ENCODE measurements at places on chromosomes 7 and 10. TPM values are rescaled to one million over a fixed set of nuclear protein-coding genes. Genes with fewer than 3 reads are reported as not detected.

- no peak overlapping the region for H3K4me3 ChIP-seq
- no peaks in the 10 kb centered on the region for H3K27me3 ChIP-seq
- DNase-seq = no peak
- no peak overlapping the region for H3K27ac ChIP-seq
- no peaks in the 10 kb centered on the region for H3K36me3 ChIP-seq
Observed at GRCh38 chr10:26650406-26650805, 47.1 kb upstream of the PDSS1 start.

DNA sequence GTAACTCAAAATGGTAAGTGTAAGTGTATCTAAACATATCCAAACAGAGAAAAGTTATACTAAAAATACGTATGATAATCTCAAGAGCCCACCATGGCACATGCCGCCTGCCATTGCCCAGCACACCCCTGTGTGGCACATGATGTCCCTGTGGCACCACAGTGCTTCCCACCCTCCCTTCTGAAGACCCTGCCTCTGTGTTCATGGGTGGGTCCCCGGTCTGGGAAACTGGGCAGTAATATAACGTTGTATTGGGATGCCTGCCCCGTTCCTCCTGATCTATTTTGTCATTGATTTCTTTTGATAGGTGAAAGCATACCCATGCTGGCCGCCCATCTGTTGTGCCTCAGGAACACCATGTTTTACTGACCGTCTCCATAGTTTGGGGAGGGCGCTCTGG is 296.8 kb upstream of the SHH start:
- no peak overlapping the region for H3K27ac ChIP-seq
- no peak for DNase-seq
- H3K4me1 ChIP-seq = no peaks in the 10 kb centered on the region
- no peak overlapping the region for H3K4me3 ChIP-seq

DNA sequence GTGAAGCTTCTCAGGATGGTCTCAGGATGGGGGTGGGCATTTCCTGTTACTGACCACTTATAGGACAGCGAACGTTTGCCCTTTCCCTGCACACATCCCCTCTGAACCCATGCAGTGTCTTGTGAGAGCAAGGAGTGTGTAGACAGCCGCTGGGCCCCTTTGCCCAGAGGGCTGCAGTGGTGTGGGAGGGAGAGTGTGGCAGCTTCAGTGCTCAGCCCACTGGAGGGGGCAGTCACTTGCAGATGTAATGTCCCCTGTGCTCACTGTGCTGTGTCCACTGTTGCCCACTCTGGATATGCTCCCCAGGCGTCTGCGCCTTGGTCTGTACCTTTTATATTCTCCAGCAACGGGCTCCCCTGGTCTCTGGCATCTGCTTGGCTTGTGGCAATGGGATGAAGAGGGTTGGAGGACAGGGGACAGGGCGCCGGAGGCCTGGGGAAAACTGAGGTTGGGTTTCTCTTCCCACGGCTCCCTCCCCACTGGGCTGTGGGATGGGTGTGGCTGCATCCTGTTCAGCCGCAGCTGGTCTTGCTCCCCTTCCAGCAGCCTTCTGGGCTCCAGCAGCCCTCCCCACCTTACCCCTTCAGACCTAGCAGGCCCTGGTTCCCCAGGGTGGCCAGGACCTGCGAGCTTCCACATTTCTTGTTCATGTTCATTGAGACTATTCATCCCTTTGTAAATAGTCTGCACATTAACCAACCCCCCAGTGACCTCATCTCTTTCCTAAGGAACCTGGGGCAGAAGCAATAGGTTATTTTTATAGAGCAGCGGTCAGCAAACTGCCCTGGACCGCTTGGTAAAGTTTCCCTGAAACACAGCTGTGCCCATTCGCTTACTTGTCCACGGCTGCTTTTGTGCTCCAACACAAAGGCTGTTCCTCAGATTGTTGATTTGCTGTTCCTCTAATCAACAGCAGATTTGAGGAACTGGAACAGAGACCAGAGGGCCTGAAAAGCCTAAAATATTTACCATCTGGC is 6.1 kb downstream of the ZNF789 start:
- no peak overlapping the region for H3K4me3 ChIP-seq
- H3K36me3 ChIP-seq = peaks cover 34% of the 10 kb centered on the region
- no peak for DNase-seq
- peaks cover 35% of the 10 kb centered on the region for H3K4me1 ChIP-seq

DNA sequence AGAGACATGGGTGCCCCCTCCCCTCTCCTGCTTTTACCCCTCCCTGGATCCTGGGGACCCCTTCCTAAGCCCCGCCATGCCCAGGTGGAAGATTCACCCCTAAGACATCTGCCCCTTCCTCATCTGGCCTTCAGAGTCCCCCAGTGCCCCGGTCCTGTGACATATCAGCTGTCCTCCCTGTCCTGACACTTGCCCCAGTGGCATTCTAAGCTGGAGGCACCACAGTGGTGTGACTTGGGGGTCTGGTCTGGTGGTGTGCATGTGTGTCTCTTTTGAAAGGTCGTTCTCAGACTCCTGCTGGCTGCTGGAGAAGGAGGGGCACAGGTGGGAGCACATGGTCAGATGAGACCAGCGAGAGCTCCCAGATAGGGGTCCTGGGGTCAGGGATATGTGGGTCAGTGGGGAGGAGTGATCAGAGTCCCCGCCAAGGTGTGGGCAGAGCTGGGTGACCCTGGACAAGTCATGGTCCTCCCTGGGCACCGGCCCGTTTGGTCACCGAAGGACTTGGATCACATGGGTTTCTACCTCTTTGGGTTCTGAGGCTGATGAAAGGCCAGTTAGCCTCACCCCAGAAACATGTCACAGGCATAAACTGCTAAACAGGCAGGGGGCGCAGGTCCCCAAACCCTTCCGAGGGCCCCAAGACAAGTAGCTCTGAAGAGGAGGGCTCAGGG is 645 bp upstream of the TFR2 start:
- no peaks in the 10 kb centered on the region for H3K4me1 ChIP-seq
- no peak for DNase-seq
- H3K4me3 ChIP-seq = no peak overlapping the region
- no peaks in the 10 kb centered on the region for H3K27me3 ChIP-seq
- no peak overlapping the region for H3K27ac ChIP-seq

DNA sequence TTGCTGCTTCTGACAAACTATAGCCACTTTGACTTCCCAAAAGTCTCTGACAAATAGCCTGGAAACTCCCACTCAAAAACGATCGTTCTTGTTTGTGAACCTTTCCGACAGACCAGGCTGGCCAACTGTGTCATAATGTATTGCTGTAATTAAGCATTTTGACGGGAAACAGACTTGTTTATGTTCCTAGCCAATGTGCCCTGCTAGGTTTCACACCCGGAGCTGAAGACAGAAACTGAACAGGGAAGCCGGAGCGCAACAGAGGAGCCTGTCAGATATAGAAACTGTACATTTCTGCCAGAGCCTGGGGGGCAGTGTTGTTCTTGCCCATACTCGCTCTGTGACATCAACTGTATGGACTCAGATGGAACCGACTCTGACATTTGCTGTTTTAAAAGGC is 55.3 kb upstream of the C7orf33 start:
- H3K27ac ChIP-seq = no peak overlapping the region
- H3K4me3 ChIP-seq = peak overlapping the region; percentile 60
- H3K4me1 ChIP-seq = peaks cover 6% of the 10 kb centered on the region
- peaks cover 22% of the 10 kb centered on the region for H3K27me3 ChIP-seq
- H3K36me3 ChIP-seq = no peaks in the 10 kb centered on the region

- no peak overlapping the region for H3K4me3 ChIP-seq
- DNase-seq = no peak
- H3K27me3 ChIP-seq = peaks cover under 1% of the 10 kb centered on the region
- H3K27ac ChIP-seq = no peak overlapping the region
Observed at GRCh38 chr7:30694774-30695721, 12.8 kb upstream of the CRHR2 start.

DNA sequence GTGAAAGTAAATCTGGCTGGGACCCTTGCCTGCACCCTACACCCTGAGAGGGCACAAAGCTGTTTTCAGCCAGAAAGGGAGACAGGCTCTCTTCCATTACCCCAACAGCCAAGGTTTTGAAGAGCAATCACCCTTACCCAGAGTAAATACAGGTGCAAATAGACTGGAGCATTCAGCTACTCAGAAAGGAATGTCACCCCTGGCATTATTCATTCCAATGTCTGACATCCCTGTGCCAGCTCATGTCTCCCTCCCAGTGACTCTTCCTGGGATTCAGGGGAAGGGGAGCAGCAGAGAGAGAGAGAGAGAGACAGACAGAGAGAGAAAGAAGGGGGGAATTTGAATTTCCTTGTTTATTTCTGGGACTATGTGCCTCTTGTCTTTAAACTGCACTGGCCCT is 611.8 kb downstream of the SORCS3 start:
- no peak overlapping the region for H3K27ac ChIP-seq
- no peaks in the 10 kb centered on the region for H3K27me3 ChIP-seq
- no peaks in the 10 kb centered on the region for H3K36me3 ChIP-seq
- H3K4me1 ChIP-seq = no peaks in the 10 kb centered on the region

DNA sequence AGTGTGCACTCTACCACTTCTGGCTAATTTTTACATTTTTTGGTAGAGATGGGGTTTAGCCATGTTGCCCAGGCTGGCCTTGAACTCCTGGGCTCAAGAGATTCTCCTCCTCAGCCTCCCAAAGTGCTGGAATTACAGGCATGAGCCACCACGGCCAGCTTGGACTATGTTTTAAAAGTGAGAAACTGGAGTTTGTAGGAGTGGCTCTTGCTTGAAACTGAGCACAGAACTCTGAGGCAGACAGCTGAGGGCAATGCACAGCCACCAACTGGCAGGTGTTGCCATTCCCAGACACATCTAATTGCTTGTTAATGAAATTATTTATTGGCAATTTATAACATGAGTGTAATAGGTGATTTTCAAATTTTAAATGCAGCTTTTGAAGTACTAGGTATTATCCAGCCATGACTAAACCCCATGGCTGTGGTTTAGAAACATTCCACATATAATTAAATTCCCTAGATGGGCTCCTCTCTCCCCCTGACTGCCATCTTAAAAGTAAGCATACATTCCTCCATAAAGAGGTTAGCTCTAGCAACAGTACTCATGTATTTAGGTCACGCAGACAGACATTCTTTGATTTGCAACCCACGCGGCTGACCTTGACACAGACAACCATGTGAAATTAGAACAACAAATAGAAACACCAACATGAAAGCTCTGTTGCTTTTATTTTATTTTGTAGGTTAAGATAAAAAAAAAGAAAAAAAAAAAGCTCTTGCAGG is 19.8 kb downstream of the PANK1 start:
- no peaks in the 10 kb centered on the region for H3K4me1 ChIP-seq
- no peaks in the 10 kb centered on the region for H3K27me3 ChIP-seq
- H3K4me3 ChIP-seq = no peak overlapping the region
- no peak overlapping the region for H3K27ac ChIP-seq
- H3K36me3 ChIP-seq = no peaks in the 10 kb centered on the region

DNA sequence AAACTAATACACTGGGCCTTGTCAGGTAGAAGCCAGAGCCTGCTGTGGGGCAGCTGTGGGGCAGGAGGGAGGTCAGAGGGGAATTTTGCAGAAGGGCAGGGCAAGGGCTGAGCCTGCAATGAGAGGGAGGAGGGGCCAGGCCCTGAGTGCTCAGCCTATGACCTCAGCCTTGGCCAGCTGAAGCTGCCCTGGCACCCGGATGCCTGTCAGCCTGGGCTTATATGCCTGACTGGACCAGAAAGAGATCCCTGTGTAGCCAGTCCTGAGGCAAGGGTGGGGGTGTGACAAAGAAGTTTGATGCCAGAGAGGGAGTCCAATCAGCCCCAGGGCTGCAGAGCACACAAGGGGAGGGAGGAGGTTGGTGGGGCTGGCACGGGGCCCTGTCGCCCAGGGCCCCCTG is 22.3 kb upstream of the PRRT4 start:
- H3K4me1 ChIP-seq = no peaks in the 10 kb centered on the region
- no peak overlapping the region for H3K4me3 ChIP-seq
- H3K27me3 ChIP-seq = no peaks in the 10 kb centered on the region
- H3K27ac ChIP-seq = no peak overlapping the region

- peaks cover 4% of the 10 kb centered on the region for H3K27me3 ChIP-seq
- no peak overlapping the region for H3K27ac ChIP-seq
- no peaks in the 10 kb centered on the region for H3K36me3 ChIP-seq
- peak; percentile 75 for DNase-seq
Observed at GRCh38 chr10:26890956-26891355, 30.2 kb upstream of the ABI1 start.

- H3K4me3 ChIP-seq = no peak overlapping the region
- DNase-seq = peak; percentile 51
- H3K27me3 ChIP-seq = peaks cover 2% of the 10 kb centered on the region
- H3K4me1 ChIP-seq = no peaks in the 10 kb centered on the region
- H3K36me3 ChIP-seq = no peaks in the 10 kb centered on the region
Observed at GRCh38 chr7:88546808-88547207, 212.7 kb upstream of the ZNF804B start.

DNA sequence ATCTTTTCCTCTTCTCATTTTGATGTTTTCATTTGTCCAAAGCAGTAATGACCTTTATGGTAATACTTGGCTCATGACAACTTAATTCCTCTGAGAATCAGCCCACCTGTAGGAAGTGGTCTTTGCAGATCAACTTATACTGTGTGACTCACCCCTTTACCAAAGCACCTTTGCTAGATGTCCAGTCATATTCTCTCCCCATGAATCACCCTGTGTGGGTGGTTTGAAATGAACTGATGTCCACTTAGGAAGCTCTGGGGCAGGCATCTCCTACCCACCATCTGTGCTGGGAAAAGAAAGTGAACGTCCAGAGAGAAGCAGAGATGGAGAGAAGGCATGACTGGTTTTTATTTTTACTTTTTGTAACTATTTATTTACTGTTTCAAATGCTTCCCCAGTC is 410.3 kb downstream of the KIF20B start:
- H3K27me3 ChIP-seq = no peaks in the 10 kb centered on the region
- H3K36me3 ChIP-seq = no peaks in the 10 kb centered on the region
- no peak for DNase-seq
- no peaks in the 10 kb centered on the region for H3K4me1 ChIP-seq
- H3K4me3 ChIP-seq = no peak overlapping the region

- peaks cover 29% of the 10 kb centered on the region for H3K27me3 ChIP-seq
- H3K4me1 ChIP-seq = no peaks in the 10 kb centered on the region
- H3K36me3 ChIP-seq = no peaks in the 10 kb centered on the region
- DNase-seq = no peak
Observed at GRCh38 chr7:154867068-154867467, 135.9 kb downstream of the PAXIP1 start.

DNA sequence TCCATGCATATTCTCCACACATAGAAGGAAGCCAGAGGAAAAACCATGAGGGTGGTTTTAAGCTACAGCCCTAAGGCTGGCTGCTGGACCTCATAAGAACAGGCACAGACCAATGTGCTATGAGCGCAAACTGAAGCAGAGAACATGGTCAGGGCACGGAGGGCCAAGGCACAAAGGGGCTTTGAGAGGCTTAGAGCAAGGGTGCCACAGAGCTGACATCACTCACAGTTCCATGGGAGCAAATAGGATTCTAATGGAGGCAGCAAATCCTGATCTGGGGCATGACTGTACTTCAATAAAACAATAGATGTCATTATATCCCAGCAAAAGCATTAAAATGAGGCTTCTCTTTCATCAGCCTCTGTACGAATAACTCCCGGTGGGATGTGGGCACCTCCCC is 162.4 kb downstream of the COBL start:
- no peak overlapping the region for H3K4me3 ChIP-seq
- H3K36me3 ChIP-seq = no peaks in the 10 kb centered on the region
- H3K27ac ChIP-seq = no peak overlapping the region
- DNase-seq = no peak
- H3K4me1 ChIP-seq = no peaks in the 10 kb centered on the region
- H3K27me3 ChIP-seq = peaks cover 4% of the 10 kb centered on the region

Gene ECHDC3
- total RNA-seq = 1.1 TPM

Gene ADIRF
- total RNA-seq = not detected

Gene PLCE1
- total RNA-seq = not detected

Gene CTAGE8
- total RNA-seq = 0.85 TPM

Gene RHOBTB1
- total RNA-seq = 0.74 TPM

Gene VWA2
- total RNA-seq = not detected

Gene ANXA8
- total RNA-seq = not detected

Gene HDAC9
- total RNA-seq = 1.5 TPM

Gene CPN1
- total RNA-seq = not detected
